Occipital lobe (tissue), 3 donors: ENCODE measurements at places on chromosomes 5 and 9. TPM values are rescaled to one million over a fixed set of nuclear protein-coding genes. Genes with fewer than 3 reads are reported as not detected.

DNA sequence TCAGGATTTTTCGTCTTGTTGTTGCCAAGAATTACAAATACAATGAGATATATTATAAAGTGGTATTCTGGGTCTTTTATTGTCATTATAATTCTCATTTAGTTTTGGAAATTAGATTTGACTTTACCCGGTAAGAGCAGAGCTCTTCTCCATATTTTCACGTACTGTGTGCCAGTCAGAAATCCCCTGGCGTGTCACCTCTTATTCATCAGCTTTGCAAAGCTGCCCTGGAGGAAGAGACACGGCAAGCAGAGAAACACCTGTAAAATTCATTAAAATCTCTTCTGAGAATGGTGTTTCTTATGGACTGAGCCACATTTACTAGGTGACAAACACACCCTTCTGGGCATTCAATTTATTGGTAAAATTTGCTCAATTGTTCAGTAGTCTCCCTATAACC, 440.4 kb downstream of the HINT1 start:
- DNase-seq, result no peak

Gene SV2C
- total RNA-seq, result 1.7 TPM

Gene TNC
- total RNA-seq, result 73.6 TPM

DNA sequence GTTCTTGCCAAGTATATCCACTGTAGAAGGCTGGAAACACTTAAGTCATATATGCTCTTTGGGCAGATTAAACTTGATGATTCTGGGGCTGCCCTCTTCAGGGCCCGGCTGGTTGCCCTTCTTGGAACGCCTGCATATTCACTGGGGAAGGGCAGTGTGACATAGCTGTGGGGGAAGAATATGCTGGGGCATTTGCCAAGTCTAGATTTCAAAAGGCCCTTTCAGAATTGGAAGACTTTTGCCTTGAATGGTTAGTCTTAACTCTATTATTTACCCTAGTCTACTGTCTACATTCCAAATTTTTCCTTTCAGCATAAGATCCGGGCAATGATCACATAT, 161.2 kb upstream of the PITX1 start:
- DNase-seq, result no peak

DNA sequence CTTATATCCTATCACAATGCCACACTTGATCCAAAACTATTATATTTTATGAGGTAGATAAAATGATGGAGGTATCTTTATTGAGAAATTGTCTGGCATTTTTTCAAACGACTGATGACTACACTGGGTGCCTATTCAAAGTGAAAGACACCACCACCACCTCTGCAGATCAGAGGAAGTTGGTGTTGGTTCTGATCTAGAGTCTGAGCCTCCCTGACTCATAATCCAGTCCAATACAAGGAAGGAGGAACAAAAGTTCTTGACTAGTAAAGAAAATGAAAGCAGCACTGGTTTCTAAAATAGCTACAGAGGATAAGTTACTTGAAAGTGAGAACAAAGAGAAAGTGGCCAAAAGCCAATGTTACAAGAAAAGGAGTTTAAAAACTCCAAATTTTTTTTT, 139.9 kb downstream of the RFX3 start:
- no peak for DNase-seq

- DNase-seq, result no peak
Measured at GRCh38 chr5:132302413-132302812, 8.2 kb downstream of the SLC22A4 start.

DNA sequence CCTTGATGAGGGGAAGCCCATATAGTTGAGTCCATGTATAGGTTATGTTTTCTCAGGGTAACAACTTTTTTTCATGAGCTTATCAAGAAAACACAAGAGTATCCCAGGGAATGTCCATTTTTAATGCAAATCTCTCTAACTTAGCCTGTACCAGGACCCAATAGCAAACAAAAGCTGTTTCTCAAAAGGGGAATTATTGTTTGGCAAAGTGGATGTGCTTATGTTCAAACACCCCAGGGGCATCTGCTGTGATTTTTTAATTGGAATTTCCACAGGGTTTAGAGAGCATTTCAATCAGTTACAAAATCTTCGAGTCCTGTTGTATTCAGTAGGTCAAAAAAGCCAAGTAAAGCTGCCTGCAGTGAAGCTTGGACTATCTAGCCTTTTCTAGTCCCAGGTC, 33.4 kb upstream of the CSNK1G3 start:
- no peak for DNase-seq

- DNase-seq, result no peak
Measured at GRCh38 chr9:6230037-6230780, 14.6 kb downstream of the IL33 start.

Gene TMC1
- total RNA-seq, result 0.78 TPM

DNA sequence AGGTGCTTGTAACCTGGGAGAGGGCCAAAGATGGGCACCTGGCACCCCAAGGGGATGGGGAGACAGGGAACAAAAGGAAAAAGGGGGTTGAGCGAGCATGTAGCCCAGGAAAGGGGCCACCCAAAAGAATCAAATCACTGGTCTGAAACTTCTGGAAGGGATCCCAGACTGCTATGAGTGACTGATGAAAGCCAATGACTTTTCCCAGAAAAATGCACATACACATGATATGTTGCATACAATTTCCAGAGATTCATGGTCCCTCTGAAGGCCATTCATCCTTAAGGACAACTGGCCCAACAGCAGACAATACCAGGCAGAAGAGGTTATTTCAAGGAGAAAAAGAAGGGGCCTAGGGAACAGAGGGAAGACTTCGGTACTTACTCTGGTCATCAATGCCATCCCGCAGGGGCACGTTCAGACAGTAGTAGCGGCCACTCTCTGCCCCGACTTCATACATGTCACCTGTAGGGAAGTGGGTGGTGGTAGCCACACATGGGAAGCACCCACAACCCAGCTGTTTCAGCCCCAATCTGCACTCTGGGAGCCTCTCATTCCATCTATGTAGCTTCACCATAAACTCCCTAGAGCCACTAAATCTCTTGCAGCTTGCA, 8.4 kb downstream of the HDAC3 start:
- no peak for DNase-seq

Gene PHF24
- total RNA-seq, result 25.6 TPM

DNA sequence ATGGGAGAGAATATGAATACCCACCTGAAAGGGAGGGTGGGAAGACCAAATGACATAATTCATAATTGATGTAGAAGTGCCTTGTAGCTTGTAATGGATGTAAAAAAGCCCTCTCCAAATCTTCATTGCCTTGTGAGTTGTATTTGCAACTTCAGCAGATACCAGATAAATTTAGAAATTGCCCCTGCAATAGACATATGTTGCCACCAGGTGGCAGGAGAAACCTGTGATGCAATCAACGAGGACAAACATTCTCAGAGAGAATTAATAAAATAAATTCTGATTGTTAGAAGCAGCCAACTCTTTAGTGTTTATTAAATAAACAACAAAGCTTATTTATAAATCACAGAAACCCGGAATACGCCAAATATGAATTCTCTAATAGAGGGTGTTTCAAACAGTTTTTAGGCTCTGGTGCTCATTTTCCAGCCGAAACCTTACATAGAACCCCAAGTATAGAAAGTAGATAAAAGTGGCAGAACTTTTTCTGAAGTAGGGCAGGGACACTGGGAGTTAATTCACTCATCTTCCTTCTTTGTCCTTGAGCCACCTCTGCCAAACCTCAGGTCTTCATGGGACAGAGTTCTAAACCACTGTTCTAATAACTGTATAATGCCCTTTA, 147.8 kb downstream of the TMEM38B start:
- DNase-seq, result no peak

DNA sequence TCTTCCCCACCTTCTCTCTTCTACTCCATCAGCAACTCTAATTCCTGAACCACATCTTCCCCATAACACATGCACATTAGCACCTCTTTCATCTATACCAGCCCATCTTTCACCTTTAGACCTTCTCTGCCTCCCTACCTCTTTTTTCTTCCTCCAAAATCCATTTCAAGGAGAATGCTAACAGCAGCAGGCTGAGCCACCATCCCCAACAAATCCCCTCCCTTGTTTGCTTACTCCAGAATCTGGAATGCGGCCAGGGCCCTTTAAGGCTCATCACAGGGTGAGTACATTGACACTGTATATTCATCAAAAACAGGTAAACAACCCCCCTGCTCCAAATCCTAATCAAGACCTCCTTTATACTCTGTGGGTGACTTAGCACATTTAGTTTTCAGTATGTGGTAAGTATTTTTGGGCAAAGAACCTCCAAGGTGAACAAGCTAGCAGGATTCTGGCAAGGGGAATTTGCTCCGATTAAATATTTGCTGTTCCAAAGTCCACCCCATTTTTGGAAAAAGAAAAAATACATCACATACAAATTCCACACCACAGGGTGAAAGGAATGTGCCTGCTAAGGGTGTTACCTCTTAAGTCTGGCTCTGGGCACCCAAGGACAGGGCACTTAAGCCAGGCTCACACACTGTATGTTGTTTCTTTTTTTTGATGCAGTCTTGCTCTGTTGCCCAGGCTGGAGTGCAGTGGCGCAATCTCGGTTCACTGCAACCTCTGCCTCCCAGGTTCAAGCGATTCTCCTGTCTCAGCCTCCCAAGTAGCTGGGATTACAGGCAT, 71.4 kb downstream of the SERINC5 start:
- no peak for DNase-seq

Gene NPM1
- 412 TPM for total RNA-seq

- no peak for DNase-seq
Measured at GRCh38 chr5:75729321-75729720, 12.1 kb upstream of the POC5 start.

Gene PCDHB2
- 14.2 TPM for total RNA-seq

Gene C5orf34
- 4.4 TPM for total RNA-seq

Gene CTSV
- 0.94 TPM for total RNA-seq

DNA sequence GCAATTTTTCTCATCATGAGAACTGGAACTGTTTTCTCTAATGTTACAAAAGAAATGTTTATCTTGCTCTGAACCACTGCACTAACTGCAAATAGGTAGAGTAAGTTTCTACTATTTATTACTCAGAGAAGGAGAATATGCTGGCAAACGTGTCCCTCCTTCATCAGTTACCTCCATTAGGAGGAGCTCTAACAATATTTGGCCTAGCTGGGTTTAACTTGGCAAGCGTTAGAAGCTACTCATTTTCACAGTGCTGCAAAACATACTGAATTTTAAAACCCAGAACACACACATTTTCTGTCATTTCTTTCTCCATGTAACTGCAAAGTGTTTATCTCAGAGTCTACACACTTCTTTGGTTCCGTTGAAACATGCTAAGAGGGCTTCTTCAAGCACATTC, 101.0 kb upstream of the GABRG2 start:
- no peak for DNase-seq

- DNase-seq, result no peak
Measured at GRCh38 chr9:90904706-90905478, 103.3 kb downstream of the SYK start.

- DNase-seq, result no peak
Measured at GRCh38 chr9:72674961-72675360, 153.6 kb downstream of the TMC1 start.

- peak; percentile 2 for DNase-seq
Measured at GRCh38 chr5:131148835-131149234, 16.2 kb downstream of the HINT1 start.

DNA sequence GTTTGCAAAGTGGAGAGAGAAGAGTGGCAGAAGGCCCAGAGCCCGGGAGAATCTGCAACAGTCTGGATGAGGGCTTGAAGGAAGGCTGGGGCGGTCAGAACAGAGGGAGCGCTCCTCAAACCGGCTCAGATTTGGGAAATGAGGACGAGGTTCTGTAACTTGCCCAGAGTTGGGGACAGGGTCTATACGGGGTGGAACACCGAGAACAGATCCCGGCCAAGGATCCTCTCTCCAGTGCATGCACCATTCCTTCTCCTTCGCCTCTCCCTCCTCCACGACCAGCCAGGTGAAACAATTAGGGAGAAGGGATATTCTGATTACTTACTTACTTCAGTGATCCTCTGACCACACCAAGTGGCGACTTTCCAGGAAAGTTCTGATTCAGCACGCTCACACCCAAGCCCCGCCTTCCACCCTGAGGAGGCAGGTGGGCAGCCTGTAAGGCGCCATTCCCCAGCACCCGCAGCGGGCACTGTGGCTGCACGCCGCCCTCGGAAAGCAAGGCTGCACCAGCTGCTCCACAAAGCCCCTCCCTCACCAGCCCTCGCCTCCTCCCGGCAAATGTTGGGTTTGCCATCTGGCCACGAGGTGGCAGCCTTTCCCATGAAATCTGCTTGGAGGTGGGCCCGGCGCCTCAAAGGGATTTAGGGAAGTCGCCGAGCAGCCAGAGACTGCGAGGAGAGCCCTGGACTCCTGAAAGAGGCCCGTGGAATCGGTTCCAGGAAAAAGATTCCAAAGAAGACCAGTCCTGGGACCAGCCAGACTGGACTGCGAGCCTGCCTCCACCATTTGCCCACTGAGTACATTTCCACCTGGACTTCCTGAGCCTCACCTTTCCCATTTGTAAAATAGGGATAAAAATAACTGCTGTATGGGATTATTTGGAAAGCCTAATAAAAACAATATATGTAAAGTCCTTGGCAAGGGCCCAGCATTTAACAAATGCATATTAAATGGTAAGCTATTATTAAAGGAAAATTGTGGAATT, 22.2 kb upstream of the WWC1 start:
- peak; percentile 87 for DNase-seq

- no peak for DNase-seq
Measured at GRCh38 chr5:159510282-159510681, 180.0 kb upstream of the IL12B start.
